ENCODE measurements at places on chromosomes 16 and 17.

- DNase-seq: no peak
Observed at GRCh38 chr17:50192618-50193291, 8.7 kb downstream of the COL1A1 start.

GRCh38 chr17:43517615-43518386, 28.3 kb downstream of the ETV4 start:
- no peak for DNase-seq

DNA sequence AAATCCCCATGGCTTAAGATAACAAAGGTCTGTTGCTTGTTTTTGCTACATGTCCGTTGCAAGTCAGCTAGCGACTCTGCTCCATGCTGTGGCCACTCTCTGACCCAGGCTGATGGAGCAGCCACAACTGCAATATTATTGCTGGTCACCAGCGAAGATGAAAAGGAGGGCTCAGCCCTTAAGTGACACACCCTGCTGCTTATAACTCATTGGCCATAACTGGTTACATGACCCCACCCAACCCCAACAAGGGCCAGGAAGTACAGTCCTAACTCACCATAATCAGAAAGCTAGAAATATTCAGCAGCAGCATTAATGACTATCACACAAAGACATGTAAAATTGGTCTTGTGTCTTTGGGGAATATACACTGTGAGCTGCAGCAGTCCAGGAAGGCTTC, 224.3 kb downstream of the SOX9 start:
- DNase-seq: no peak

GRCh38 chr16:23452221-23452571, 793 bp downstream of the COG7 start:
- peak; percentile 20 for DNase-seq

GRCh38 chr17:3935140-3935542, 18.9 kb upstream of the P2RX1 start:
- DNase-seq: no peak

GRCh38 chr16:66455970-66456369, 28.9 kb downstream of the BEAN1 start:
- no peak for DNase-seq

GRCh38 chr17:82882715-82883418, 43.0 kb upstream of the ZNF750 start:
- DNase-seq: peak; percentile 74

GRCh38 chr16:85912211-85912974, 13.4 kb downstream of the IRF8 start:
- no peak for DNase-seq

GRCh38 chr17:42760652-42761581, at the start of gene RAMP2:
Gene RAMP2 (plus strand): TSS chr17:42761227. CDS start chr17:42761262, 35 bp downstream.
- DNase-seq: no peak

DNA sequence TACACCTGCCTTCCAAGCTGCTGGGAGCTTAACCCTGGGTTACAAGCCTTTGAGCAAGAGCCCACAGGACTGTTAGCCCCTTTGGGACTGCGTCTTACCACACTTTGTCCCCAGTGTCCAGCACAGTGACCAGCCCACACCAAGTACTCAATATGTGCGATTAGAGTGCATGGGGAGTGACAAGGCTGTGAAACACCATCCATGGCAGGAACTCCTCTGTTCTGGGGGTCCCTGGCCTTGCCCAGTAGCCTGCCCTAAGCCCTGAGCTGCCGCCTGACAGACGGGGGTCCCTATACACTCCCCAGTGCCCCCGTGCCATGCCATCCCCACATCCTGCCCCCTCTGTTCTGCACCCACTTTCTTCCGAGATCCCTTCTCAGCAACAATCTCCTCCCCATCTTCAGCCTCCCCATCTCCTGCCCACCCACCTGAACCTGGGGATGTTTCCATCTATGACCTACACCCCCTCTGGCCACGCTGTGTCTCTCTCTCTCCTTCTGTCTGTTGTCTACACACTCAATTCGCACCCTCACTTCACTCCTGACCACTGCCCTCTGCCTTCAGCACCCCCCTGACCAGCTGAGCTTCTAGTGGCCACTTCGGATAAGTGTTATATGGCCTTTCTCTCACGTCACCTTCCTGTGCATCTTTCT, 112.9 kb upstream of the SMURF2 start:
- no peak for DNase-seq

- no peak for DNase-seq
Observed at GRCh38 chr16:79801646-79802045, 201.1 kb upstream of the MAF start.

- DNase-seq: no peak
Observed at GRCh38 chr17:80221351-80222105, 1.3 kb downstream of the SLC26A11 start.

GRCh38 chr17:61474235-61474927, 22.2 kb downstream of the TBX4 start:
- no peak for DNase-seq

DNA sequence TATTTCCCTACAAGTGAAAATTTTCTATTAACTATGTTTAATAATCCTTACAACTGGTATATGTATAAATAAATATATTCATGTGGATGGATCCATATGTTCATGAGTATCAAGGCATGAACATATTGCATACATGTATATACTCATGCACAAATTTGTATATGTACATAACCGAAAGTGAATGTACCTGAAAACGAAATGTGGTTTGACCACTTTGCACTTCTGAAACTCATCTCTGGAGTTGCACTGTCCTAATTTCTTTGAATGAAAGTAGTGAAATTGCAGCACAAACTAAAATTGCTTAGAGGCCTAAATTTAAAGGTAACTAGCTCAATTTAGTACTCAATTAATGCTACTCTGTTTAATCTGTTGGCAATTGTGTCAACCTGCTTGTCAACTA, 27.4 kb upstream of the GNAO1 start:
- no peak for DNase-seq

DNA sequence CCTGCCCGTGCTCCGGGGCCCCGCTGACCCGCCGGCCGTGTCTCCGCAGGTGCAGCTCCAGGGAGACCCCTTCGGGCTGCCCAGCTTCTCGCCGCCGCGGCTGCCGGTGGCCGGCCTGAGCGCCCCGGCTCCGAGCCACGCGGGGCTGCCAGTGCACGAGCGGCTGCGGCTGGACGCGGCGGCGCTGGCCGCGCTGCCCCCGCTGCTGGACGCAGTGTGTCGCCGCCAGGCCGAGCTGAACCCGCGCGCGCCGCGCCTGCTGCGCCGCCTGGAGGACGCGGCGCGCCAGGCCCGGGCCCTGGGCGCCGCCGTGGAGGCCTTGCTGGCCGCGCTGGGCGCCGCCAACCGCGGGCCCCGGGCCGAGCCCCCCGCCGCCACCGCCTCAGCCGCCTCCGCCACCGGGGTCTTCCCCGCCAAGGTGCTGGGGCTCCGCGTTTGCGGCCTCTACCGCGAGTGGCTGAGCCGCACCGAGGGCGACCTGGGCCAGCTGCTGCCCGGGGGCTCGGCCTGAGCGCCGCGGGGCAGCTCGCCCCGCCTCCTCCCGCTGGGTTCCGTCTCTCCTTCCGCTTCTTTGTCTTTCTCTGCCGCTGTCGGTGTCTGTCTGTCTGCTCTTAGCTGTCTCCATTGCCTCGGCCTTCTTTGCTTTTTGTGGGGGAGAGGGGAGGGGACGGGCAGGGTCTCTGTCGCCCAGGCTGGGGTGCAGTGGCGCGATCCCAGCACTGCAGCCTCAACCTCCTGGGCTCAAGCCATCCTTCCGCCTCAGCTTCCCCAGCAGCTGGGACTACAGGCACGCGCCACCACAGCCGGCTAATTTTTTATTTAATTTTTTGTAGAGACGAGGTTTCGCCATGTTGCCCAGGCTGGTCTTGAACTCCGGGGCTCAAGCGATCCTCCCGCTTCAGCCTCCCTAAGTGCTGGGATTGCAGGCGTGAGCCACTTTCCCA, 5.9 kb downstream of the CTF1 start:
- DNase-seq: peak; percentile 67

DNA sequence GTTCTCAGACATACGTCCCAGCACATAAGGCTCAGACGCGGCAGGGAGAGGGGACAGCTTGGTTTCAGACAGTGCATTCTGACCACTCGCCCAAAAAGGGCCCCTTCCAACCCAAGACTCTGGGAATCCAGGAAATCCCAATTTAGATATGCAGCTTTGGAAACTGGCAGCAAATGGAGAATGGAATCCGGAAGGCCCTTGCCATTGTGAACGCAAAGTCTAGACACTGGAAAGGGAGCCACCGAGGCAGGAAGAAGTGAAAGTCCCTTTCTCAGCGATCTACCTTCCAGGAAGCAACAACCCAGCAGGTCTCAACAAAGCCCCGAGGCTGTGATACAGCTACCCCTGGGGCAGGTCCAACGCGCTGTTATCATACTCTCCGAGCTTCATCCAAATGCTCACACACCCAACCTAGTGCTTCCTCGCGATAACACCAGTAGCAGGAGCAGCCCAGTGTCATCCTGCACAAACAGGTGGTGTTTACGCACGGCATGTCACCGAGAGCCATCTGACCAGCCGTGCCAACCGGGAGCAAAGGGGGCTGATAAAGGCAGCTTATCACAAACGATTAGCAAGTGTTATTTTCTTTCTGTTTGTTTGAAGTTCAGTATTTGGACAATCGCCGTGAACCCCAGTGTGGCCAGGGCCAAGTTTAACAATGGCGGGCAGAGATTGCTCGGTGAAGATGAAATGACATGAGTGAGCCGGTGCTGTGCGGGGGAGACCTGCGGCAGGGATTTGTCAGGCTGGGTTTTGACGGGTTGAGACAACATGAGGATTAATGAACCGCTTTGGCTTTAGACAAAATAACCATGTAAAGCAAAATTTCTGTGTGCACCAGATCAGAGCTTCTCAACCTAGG, 240.6 kb downstream of the FOXL1 start:
- no peak for DNase-seq

DNA sequence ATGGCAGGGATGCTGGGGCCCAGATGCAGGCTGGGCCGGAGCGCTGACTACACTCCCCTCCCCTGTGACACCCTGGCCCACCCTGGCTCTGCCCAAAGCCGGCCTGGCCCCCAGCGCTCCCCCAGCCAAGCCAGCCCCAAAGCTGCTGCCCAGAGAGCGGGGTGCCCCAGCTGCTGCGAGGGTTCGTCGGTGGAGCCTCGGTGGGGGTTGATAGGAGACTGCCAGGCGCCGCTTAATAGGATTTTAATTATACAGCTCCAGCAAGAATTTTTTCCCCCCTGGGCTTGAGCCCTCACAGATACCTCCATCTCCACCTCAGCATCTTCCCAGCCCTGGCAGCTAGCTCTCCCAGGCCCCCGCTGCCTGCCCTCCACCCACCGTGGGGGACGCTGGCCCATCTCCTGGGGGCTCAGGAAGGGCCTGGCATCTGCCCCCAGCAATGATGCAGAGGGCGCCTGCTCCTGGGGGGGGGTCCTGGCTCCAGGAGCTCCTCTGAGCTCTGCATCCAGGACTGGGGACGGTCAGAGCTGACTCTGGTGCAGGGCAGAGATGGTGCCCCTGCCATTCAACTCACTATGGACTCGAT, 36.8 kb upstream of the DLX4 start:
- DNase-seq: no peak

DNA sequence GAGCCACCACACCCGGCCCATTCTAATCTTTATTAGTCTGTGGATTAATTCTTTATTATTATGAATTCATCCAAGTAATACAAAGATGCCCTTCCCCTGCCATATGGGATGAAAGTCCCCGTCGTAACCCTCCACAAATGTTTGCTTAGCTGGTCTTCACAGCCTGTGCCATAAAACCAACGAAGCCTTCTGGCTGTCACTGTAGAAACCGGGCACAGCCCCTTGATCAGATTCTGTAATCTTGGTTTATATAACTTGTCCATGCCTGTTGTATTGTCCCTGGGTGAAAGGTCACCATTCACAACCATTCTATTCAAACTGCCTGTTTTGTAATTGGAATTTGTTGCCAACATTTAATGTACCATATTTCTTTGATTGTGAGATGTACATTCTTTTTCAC, 66.5 kb downstream of the ATP2C2 start:
- no peak for DNase-seq

DNA sequence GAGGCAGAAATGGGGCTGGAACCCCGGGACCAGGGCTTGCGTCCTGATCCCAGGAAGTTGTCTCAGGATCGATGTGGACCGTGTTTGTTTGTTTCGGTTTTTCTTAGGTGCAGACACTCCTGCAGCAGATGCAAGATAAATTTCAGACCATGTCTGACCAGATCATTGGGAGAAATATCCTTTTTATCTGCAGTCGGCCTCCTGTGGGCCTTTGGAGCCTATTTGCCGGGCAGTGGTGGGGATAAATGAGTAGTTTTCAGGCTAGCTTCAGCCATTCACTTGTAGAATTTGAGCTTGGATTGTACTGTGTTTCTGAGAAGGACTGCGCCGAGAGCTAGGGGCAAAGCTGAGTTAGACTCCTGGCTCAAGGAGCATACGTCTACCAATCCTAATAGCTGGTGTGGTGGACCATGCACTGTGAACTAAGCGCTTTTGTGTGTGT, 816 bp downstream of the HSBP1 start:
- DNase-seq: no peak

DNA sequence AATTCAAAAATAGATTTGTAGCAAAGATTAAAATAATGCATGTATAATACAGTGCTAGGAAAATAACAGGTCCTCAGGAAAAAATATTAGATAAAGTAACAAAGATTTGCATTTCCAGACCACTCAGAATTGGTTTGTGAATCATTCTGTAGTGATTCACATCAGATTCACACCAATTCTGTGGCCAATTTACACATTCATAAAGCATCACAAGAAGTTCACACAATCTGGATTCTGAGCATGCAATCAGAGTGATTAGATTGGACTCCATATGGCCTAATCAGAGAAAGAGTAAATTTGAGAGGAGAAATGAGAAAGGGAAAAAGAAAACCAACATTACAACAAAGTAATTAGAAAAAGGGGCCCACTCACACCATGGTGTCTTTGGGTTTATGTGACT, 36.0 kb upstream of the SLC47A1 start:
- no peak for DNase-seq

DNA sequence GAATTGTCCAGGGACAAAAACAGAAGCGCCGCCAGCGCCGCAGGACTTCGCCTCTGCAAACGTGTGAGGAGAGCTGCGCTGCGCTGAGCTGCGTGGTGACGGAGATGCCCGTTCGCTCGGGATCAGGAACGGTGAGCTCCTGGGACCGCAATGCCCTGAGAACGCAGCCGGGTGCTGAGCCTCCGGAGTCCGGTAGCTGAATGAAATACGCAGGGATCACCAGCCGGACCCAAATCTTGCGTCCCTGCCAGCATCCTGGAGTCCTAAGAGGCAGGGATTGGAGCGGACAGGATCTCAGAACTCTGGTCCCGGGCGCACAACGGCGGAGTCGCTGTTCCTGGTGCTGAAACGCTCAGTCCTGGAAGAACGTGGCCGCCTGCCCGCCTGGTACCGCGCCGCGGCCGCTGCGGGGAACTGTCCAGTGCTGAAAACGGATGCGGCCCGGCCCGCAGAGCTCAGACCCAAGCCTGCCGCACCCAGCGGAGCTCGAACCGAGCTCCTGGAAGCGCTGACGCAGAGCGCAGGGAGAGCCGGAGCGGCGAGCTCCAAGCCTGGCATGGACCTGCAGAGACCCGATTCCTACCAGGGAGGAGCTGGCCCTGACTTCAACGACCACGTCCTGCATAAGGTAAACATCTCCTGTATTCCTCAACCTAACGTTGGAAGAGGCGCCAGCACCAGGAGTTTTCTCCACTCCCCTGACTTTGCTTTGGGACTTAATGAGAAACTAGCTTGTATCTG, 41.5 kb downstream of the CD300LF start:
- DNase-seq: peak; percentile 82
